GM12892 (cell line): ENCODE measurements at places on chromosomes 11 and 22.

DNA sequence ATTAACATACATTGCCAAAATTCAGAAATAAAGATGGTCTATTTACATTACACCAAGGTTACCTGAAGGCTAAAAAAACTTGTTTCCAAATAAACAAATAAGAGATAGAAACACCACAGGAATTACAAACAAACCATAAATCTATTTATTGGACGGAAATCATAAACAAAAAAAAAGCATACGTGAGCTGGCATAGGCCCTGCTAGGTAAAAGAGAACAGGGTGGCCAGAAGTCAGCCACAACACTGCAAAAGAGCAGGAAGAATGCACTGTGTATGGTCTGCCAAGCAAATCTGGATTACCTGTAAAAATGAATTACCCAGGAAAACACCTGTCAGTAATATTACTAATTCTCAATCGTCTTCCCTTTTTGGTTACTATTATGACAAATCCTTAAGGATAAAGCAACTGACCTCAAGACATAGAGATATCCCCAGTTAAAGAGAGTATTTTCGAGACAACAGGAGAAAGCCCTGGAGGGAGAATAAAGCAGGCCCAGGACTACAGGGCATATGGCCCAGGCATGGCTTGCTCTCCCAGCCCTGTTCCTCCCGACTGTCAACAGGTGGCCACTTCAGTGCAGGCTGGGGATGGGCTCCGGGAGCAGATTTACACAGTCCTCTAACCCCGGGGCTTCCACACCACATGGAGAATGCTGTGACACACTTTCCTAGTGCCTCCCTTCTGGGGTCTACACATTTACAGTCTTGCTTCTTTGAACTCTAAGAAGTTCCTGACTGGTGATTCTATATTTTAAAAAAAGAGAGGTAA is 18.0 kb downstream of the PPP2R1B start:
- DNase-seq = no peak

GRCh38 chr22:27775758-27776649 is 25.6 kb downstream of the MN1 start:
- DNase-seq = no peak

- DNase-seq = no peak
Observed at GRCh38 chr11:1864231-1864630, 11.3 kb downstream of the LSP1 start.

DNA sequence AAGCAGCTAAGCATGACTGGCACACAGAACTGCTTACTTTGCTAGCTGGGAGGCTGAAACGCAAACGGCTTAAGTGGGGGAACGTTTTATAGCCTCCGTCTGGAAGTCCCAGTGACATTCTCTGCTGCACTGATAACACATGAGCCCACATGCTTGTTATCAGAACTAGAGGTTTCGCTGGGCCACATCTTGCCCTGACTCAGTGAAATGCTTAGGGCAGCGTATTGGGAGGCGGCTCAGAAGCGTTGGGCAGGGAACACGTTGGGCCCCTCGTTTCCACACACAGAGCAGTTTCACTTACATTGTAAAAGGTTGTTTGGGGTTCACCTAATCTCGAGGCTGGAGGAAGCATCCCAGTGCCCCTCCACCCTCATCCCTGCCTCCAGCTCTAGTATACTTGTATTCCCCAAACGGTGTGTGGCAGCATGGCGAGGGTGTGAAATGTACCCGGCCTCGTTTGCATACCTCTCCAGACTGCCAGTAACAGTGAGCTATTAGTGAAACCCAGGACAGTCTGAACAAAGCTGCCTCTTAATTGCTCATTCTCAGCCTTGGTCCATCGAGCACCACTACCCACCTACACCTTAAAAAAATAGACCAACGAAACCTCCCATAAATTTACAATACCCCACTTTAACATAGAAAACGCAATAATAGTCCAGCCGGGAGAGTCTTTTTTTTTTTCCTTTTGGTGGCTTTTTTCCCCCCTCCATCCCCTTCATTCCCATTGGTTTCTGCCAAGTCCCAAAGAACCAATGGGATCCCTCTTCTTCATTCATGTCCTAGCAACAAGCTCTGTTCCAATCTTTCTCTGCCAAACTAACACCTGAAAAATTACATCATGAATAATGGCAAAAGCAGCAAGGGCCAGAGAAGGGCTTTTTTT is 218.8 kb upstream of the SORL1-AS1 start:
- no peak for DNase-seq

DNA sequence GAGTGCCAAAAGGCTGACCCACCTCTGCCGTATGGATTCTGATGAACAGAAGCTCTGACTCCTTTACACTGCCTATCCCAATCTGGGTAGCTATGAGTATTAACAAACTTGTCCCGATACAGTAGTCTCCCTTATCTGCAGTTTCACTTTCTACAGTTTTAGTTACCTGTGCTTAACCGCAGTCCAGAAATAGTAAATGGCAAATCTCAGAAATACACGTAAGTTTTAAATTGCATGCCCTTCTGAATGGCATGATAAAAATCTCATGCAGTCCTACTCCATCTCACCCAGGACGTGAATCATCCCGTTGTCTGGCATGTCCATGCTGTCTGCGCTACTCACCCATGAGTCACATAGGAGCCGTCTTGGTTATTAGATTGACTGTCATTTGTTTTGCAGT is 68.8 kb downstream of the SNX19 start:
- no peak for DNase-seq

GRCh38 chr11:88341522-88342251 is 4.2 kb upstream of the CTSC start:
- DNase-seq = no peak

DNA sequence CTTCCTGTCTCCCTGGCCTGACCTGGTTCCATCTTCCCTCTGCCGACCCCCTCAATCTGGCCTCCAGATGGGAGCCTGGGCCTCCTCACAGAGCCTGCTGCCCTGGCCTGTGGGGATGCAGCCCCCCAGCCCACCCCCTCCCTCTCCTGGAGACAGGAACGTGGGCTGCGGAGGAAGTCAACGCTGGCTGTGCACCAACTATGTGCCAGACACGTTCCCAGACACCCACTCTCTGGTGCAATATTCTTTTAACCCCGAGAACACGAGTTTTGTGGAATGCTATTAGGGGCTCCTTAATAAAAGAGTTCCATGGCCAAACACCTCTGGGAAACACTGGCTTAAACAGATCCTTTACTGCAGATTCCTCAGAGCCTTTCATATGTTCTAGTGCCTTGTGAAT is 15.9 kb downstream of the WNT11 start:
- no peak for DNase-seq

- no peak for DNase-seq
Observed at GRCh38 chr11:88016392-88017170, 158.7 kb downstream of the RAB38 start.

GRCh38 chr22:45582236-45582954 is 79.7 kb downstream of the FBLN1 start:
- DNase-seq = no peak

DNA sequence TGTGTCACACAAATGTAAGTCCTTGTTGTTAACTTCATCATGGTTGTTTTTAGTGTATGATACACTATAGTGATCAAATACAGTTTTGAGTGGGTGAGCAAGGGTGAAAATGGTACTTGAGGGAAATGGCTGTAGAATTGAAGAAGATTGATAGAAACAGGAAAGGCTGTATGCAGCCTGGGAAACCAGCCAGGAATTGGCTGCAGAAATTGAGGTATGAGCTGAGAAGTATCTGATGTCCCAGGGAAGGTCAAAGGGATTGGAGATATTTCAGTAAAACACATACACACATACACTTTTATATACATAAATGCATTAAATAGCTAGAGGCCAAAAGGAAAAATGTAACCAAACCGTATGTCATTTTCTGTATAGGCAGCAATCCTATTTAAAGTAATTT is 13.1 kb upstream of the YAP1 start:
- DNase-seq = no peak

DNA sequence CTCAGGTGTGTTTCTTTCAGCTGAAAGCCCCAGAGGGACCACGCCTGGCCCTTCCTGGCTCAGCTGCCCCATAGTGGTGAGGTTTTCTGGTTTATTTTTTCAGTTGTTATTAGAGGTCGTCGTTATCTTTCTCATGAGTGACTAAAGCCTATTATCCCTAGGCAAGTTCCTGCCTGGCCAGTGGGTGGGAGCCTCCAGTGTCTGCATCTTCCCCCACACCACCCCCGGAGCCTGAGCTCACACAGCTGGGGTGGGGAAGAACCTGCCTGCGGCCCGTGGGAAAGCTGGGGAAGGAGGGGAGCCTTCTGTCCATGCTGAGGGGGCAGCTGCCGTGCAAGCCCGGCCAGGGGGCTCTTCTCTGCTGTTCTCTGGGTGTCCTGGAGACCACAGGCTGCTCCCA is 24.3 kb upstream of the PPFIA1 start:
- DNase-seq = no peak

GRCh38 chr11:75822541-75822940 is 7.5 kb downstream of the UVRAG start:
- DNase-seq = no peak

DNA sequence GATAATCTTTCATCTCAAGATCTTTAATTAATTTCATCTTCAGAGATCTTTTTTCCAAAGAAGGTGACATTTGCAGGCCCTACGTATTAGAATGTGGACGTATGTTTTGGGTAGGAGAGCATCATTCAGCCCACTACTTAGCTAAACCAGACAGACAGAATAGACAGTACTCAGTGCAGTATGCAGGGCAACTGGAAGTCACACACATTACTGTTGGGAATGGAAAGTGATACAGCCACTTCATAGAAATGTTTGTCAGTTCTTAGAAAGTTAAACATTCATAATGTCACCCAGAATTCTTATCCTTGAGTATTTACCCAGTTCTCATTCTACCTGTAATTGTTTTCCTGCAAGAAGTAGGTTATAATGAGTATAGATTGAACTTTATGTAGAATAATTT is 102.9 kb downstream of the PPP6R3 start:
- no peak for DNase-seq

DNA sequence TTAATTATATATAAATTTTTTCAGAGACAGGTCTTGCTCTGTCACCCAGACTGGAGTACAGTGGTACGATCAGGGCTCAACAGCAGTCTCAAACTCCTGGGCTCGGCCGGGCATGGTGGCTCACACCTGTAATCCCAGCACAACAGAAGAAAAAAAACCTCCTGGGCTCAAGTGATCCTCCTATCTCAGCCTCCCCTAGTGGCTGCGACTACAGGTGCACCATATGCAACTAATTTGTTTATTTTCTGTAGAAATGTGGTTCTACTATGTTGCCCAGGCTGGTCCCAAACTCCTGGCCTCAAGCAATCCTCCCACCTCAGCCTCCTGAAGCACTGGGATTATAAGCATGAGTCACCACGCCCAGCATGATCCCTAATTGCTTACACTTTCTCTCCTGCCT is 56.1 kb upstream of the SLC35C1 start:
- no peak for DNase-seq

- DNase-seq = no peak
Observed at GRCh38 chr11:123187665-123188507, 7.2 kb downstream of the CLMP start.

DNA sequence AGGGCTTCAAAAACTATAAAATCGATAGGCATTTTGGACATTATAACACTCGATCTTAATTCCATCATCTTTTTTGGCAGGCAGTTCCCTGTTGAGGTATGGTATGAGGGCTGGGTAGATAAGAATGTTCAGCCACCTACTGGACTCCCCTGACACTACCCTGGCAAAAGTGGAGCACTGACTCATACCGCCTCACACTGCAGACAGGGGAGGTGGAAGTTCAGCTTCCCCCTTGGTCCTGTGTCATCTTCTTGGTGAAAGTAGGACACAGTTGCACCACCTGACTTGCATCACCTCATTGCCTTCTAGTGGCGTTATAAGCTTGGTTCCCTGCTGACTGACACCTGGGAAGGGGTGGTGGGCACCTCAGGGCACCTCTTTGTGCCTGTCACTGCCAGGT is 30.4 kb downstream of the PAAF1 start:
- no peak for DNase-seq

GRCh38 chr11:65357856-65358356 is 3.4 kb downstream of the TIGD3 start:
- DNase-seq = no peak

- DNase-seq = no peak
Observed at GRCh38 chr11:3382613-3383285, 3.8 kb upstream of the ZNF195 start.

GRCh38 chr22:40241200-40241763 is 63.6 kb downstream of the TNRC6B start:
- no peak for DNase-seq

DNA sequence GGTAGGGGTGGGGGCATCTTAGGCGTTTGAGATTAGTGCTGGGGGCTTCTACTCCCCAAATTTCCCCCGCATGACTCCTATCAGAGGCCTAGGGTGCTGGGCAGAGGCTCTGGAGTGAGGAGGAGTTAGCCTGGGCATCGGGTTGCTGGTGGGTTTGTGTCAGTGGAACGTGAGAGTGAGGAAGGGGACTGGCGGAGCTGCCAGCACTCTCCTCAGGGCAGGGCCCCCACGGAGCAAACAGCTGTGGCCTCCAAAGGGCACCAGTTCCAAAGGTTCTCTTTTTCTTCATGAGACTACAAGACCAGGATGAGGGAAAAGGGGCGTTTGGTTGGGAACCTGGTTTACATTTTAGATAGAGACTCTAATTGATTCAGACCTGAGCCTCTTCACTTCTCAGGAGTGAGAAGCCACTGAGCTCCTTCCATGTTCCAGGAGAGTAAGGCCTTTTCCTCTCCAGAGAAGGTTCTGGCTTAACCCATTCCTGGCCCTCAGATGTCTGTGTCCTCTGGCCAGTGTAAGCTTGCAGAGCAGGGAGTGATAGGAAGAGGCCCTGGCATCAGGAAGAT is 35.6 kb upstream of the CDON start:
- DNase-seq = no peak

- no peak for DNase-seq
Observed at GRCh38 chr11:119726585-119727522, 2.1 kb downstream of the NECTIN1 start.

DNA sequence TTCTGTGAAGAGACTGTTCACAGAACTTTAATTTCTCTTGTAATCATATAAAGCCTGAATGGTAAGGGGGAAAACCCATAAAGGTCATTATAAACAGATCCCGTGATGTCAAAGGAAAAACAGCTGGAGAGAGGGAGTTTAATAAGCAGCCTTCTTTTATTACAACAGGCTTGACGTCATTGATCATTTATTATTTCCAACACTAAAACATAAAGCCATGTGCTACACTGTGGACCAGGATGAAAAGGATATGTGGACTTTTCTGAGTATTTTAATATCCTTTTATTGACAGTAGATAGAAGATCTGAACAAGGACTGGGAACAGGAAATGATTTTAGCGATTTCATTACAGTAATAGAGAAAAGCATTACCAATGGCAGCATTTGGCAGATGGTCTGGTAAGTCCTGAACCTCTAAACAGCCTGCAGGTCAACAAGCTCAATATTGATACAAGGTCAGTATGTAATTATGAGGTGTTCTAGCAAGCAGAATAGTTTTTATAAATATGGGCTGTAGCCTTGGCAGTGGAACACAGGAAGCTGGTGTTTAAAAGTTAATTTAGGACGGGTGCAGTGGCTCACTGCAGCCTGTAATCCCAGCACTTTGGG is 25.1 kb upstream of the TPH1 start:
- DNase-seq = no peak

- DNase-seq = no peak
Observed at GRCh38 chr11:38226684-38227083, 1628.6 kb upstream of the RAG2 start.

GRCh38 chr11:78535027-78535426 is 39.6 kb downstream of the NARS2 start:
- no peak for DNase-seq
